Thyroid gland (tissue), 4 donors: ENCODE measurements at places on chromosomes 4 and X. TPM values are rescaled to one million over a fixed set of nuclear protein-coding genes. Genes with fewer than 3 reads are reported as not detected.

MCTS1 gene
- total RNA-seq, result 25.0 TPM

GATA1 gene
- total RNA-seq, result not detected

PIR gene
- total RNA-seq, result 32.9 TPM

TEX13B gene
- total RNA-seq, result not detected

SLC34A2 gene
- 11.3 TPM for total RNA-seq

GPR143 gene
- total RNA-seq, result 2.6 TPM

SHISA3 gene
- total RNA-seq, result 3.1 TPM

HPSE gene
- total RNA-seq, result 0.63 TPM

TCEAL5 gene
- 0.88 TPM for total RNA-seq

CSAG2 gene
- total RNA-seq, result not detected

CXCL6 gene
- total RNA-seq, result not detected

CASP6 gene
- 25.6 TPM for total RNA-seq

GABRG1 gene
- total RNA-seq, result 0.13 TPM

CHRDL1 gene
- total RNA-seq, result 49.7 TPM

ERAS gene
- not detected for total RNA-seq

ADH1B gene
- 156 TPM for total RNA-seq

DNA sequence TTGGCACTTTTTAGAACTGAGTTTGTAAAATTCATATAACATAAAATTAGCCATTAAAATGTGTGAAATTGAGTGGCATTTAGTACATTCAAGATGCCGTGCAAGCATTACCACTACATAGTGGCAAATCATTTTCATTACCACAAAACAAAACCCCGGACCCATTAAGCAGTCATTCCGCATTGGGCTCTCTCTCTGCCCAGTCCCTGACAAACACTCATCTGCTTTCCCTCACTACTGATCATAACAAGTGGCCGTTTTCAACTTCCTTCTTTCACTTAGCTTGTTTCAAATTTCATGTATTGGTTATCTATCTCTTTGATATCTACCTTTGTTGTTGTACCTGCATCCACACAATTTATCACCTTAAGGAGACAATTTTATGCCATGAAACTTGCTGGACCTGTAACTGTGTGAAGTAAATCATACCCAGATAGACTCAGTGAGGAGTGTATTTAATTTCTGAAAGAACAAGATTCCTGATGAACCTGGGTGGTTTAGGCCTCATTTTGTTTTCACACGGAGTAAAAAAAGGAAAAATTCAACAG, 202.1 kb downstream of the OR13H1 start:
- H3K27ac ChIP-seq, result no peak overlapping the region
- no peaks in the 10 kb centered on the region for H3K27me3 ChIP-seq
- no peaks in the 10 kb centered on the region for H3K4me1 ChIP-seq
- H3K4me3 ChIP-seq, result no peak overlapping the region
- no peak for DNase-seq

GRCh38 chr4:37876156-37876555, 14.7 kb upstream of the TBC1D1 start:
- peaks cover 3% of the 10 kb centered on the region for H3K4me1 ChIP-seq
- H3K4me3 ChIP-seq, result no peak overlapping the region
- no peaks in the 10 kb centered on the region for H3K36me3 ChIP-seq
- no peak for DNase-seq

- H3K27ac ChIP-seq, result no peak overlapping the region
- no peak overlapping the region for H3K4me3 ChIP-seq
- H3K4me1 ChIP-seq, result no peaks in the 10 kb centered on the region
- no peak for DNase-seq
Observed at GRCh38 chr4:2352171-2352570, 66.3 kb downstream of the ZFYVE28 start.

DNA sequence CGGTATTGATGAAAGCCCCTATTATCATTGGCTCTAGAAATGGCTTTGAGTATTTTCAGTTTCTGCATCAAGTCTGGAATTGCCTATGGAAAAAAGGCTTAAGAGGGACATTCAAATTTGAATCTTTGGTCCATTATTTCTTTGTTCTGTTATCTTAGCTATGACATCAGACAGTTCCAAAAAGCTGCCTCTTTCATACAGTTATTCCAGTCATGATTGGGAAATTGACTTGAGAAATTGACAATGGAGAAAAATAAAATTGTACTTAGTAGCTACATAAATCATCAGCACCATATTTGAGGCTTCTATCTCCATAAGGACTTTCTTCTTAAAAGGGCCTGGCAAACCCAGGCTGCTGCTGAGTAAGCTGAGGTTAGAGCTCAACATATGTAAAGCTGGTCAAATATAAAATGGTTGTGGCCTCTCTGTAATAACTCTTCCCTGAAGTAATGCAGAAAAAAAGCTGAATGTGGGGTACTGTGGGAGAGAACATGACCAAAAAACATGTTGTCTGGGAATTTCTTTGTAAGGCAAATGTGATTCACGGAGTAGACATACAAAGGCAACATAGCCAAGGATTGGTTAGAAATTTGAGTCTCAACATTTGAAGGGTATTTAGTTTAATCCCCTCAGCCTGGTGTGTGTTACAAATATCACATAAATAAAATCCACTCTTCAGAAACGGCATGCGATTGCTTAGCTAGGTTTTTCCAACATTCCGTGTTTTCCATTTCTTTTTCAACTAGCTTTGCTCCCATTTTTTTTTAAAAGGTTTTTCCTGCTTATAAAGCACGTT, 100.9 kb downstream of the LNX1 start:
- H3K27ac ChIP-seq, result no peak overlapping the region
- no peak for DNase-seq
- H3K36me3 ChIP-seq, result no peaks in the 10 kb centered on the region

DNA sequence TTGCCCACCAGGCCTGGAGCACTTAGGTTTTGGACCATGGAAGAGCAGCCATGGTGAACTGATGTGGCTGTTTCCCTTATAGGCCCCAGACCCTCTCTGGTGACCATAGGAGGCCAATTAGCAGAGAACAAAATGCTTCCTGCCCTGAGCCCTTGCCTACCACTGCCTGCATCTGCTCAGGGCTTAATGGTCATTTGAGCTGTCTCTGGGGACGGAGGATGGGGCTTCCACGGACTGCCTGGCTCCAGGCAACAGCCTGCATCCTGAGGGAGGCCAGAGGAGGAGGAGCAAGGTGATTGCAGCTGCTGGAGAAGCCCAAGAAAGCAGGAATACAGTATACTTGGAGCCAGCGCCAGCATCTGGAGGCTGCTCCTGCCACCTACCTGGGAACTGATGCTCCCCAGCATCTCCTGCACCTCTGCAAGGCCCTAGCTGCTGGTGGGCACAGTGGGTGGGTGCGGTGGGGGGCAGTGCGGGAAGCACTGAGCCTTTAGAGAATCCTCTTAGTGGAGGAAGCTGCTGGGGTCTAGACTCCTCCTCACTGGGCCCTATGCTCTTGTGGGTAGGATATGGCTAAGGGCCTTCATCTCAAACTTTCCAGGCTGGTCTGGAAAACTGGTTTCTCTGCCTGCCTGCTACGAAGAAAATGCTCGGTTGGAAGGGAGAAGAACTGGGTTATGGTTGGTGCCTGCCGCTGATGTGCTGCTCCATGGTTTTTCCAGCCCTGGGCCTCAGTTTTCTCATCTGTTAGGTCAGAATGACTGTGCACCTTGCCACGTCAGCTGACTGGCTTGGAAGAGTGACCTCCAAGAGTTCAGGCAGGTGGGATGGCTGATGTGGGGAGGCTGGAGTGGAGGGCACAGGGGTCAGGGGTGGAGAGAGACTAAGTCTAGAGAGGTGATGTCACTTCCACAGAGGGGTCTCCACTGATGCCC, 158.8 kb upstream of the PJA1 start:
- no peaks in the 10 kb centered on the region for H3K27me3 ChIP-seq
- no peak overlapping the region for H3K4me3 ChIP-seq
- H3K27ac ChIP-seq, result no peak overlapping the region
- H3K36me3 ChIP-seq, result no peaks in the 10 kb centered on the region
- H3K4me1 ChIP-seq, result no peaks in the 10 kb centered on the region

GRCh38 chr4:133149932-133150471, 908 bp downstream of the PCDH10 start:
- peaks cover 12% of the 10 kb centered on the region for H3K27me3 ChIP-seq
- no peak overlapping the region for H3K4me3 ChIP-seq
- H3K27ac ChIP-seq, result no peak overlapping the region
- peaks cover 62% of the 10 kb centered on the region for H3K4me1 ChIP-seq
- DNase-seq, result no peak
- H3K36me3 ChIP-seq, result no peaks in the 10 kb centered on the region

DNA sequence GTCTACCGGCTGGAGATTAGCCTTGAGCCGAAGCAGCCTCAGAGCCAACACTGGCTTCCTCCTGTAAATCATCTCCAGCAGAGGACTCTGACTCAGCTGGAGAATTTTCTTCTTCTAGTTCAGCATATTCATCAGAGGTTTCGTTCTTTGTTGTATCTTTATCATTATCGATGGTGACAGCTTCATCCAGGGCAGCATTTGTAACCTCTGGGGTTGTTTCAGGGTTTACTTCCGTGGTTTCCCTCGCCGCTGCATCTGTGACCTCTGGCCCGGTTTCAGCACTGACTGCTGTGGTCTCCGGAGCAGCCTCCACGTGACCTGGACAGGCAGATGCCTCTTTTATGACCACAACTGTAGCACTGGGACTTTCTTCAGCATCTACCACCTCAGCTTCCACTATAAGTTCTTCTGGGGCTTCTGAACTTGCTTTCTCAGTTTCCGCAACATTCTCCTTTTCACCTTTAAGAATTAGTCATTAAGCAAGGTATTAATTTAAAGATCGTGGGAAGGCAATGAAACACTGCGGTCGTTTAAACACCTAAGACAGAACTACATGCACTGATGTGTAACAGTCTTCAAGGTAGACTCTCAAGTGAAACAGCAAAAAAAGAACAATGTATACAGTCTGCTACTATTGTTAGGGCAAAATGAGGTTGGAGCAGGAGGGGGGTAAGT, 13.3 kb downstream of the MGARP start:
- H3K4me1 ChIP-seq, result peaks cover 3% of the 10 kb centered on the region
- no peak overlapping the region for H3K4me3 ChIP-seq
- H3K27ac ChIP-seq, result no peak overlapping the region
- DNase-seq, result peak; percentile 49
- no peaks in the 10 kb centered on the region for H3K36me3 ChIP-seq

DNA sequence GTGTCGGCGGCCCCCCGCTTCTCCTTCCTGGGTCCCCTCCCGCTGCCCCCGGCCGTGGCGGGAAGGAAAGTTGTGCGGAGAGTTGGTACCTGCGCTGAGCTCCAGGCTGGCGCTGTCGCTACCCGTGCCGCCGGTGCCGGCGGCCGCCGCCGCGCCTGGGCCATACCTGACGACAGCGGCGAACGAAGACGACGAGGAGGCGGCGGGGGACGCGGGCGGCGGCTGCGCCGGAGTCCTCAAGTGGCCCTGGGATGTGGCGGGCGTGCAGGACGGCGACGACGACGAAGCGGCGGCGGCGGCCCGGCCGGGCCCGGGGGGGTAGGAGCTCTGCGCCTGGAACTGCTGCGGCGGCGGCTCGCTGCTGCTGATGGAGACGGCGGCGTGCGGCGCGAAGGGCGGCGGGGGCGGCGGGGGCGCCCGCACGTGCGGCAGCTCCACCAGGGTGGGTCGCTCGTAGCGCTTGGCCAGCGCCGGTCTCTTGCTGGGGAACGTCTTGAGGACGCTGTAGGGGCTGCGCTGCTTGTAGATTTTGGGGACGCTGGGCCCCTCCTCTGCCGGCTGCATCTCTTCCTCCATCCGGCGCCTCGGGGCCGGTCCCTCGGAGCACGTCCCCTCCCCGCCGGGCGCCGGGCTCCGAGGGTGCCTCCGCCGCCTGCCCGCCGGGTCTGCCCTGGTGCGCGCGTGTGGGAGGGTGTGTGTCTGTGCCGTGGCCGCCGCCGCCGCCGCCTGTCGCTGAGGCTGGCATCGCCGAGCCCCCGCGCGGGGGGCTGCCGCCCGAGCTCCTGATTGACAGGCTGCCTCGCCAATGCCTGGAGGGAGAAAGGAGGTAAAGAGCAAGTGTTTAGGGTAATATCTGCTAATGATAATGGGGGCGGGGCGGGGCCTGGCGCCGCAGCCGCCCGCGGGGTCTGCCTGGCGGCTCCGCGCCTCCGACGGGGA, 618 bp downstream of the BEND4 start:
- H3K27ac ChIP-seq, result no peak overlapping the region
- peak; percentile 9 for DNase-seq
- peaks cover 13% of the 10 kb centered on the region for H3K4me1 ChIP-seq

- DNase-seq, result no peak
- no peaks in the 10 kb centered on the region for H3K27me3 ChIP-seq
- H3K27ac ChIP-seq, result no peak overlapping the region
- no peak overlapping the region for H3K4me3 ChIP-seq
- no peaks in the 10 kb centered on the region for H3K4me1 ChIP-seq
Observed at GRCh38 chr4:138428611-138429010, 186.5 kb upstream of the SLC7A11 start.

- H3K27ac ChIP-seq, result no peak overlapping the region
- no peaks in the 10 kb centered on the region for H3K4me1 ChIP-seq
- no peak for DNase-seq
- no peaks in the 10 kb centered on the region for H3K27me3 ChIP-seq
- H3K4me3 ChIP-seq, result no peak overlapping the region
- no peaks in the 10 kb centered on the region for H3K36me3 ChIP-seq
Observed at GRCh38 chrX:2286731-2287130, 214.0 kb downstream of the DHRSX start.

- no peak overlapping the region for H3K27ac ChIP-seq
- no peaks in the 10 kb centered on the region for H3K4me1 ChIP-seq
- no peak for DNase-seq
- H3K27me3 ChIP-seq, result no peaks in the 10 kb centered on the region
Observed at GRCh38 chr4:8544741-8545438, 35.3 kb upstream of the GPR78 start.

DNA sequence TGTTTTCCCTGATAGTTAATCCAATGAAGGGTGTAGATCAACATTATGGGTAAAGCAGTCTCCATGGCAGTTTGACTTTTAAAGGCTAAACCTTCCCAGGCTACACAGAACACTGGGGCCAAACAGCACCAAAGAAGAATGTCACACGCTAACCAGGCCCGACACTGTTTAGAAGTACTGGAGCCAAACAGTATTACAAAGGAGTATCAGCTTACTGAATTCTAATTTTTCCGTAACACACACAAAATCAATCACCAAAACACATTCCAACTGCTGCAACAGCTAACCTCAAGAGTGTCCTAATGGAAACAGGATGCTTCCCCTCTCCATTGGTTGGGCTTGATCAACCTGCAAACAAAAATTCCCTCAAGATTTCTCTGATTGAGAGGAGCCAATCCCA, 783.5 kb downstream of the PCDH18 start:
- H3K27ac ChIP-seq, result no peak overlapping the region
- H3K4me1 ChIP-seq, result no peaks in the 10 kb centered on the region
- H3K36me3 ChIP-seq, result no peaks in the 10 kb centered on the region
- no peak overlapping the region for H3K4me3 ChIP-seq
- no peaks in the 10 kb centered on the region for H3K27me3 ChIP-seq
